ENCODE measurements at places on chromosomes 4 and X.

DNA sequence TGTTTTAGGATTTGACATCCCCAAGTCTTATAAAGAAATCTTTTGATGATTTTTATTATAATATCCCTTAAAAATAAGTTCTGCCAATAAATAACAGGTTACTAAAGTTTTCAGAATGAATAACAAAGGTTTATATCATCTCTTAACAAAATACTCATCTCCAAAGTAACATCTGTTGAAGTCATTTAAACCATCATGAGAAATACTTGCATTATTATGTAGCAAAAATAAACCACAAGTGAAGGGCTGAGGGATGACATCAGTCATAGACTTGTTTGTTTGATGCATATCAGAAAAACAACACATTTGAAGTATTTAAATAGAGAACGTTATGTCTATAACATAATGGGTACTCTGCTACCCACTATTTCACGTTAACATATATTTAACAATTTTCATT lies 114.9 kb downstream of the SPOCK3 start:
- no peak for DNase-seq

- no peak for DNase-seq
These were observed 136.9 kb upstream of the VCX start for GRCh38 chrX:7706032-7706431.

DNA sequence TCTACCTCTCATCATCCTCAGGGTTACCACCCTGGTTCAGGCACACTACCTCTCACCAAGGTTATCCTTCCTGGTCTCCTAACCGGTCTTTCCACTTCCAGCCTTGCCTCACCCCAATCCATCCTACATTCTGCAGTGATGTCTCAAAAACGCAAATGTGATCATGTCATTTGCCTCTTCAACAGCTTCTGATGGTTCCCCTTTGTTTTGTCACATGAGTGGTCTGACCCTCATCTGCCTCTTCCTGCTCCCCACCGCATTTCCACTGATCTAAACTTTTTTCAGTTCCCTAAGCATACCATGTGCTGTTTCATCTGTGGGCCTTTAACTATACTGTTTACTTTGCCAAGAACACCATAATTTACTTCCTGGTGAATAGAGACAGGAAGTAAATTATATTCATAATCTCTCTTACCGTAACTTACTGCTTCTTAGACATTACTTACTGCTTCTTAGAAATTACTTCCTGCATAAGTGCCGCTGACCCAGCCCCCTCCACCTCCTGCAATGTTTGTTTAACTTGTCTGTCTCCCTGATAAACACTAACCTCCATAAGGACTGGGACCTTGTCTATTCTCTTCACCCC lies 27.1 kb upstream of the NSUN7 start:
- no peak for DNase-seq

DNA sequence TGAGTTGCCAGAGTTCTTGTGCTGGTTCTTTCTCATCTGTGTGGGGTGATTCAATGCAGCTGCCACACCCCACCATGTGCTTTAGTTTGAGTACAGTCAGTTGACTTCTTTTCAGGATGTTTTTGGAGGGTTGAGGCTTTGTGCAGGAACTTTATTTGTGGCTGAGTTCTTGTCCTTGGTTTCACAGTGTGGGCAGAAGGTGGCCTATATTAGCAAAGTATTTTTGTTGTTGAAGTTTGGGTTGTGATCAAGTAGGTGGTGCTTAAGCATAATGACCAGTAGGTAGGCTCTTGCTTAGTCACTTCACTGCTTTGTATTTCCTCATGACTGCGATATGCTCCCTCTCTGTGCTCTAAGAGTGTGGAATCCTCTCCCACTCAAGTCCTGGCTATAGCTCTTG lies 80.3 kb downstream of the ARHGAP24 start:
- no peak for DNase-seq

GRCh38 chrX:151227627-151228026 lies 51.2 kb downstream of the GPR50 start:
- no peak for DNase-seq

DNA sequence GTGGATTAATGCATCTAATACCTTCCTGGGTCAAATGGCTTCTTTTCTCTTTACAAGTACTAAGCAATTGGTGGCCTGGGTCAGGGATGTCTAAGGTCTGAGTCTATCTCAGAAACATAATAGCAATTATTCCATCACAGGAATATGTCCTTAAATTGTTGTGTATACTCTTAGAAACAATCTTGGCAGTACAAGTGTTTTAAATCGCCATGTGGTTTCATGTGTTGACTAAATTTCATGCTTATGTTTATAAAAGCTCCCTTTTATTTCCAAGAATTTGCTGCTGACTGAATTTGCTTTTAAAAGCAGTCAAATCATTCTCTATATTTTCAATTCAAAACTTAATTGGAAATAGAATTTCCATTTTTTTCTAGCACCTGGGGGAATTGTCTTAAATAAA lies 125.3 kb upstream of the PACRGL start:
- no peak for DNase-seq

DNA sequence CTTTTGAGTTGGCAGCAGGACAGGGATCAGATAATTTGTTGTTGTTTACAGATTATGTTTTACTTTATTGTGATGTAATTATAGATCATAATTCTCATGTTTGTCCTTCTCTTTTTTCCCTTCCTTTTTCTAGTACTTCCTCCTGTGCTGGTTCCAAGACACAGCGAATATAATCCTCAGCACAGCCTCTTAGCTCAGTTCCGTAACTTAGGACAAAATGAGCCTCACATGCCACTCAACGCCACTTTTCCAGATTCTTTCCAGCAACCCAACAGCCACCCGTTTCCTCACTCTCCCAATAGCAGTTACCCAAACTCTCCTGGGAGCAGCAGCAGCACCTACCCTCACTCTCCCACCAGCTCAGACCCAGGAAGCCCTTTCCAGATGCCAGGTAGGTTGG lies 58.0 kb downstream of the SMAD1 start:
- no peak for DNase-seq

GRCh38 chrX:39969099-39969818 lies 128.5 kb downstream of the BCOR start:
- no peak for DNase-seq

- no peak for DNase-seq
These were observed 4.3 kb downstream of the STIM2 start for GRCh38 chr4:26864899-26865298.

DNA sequence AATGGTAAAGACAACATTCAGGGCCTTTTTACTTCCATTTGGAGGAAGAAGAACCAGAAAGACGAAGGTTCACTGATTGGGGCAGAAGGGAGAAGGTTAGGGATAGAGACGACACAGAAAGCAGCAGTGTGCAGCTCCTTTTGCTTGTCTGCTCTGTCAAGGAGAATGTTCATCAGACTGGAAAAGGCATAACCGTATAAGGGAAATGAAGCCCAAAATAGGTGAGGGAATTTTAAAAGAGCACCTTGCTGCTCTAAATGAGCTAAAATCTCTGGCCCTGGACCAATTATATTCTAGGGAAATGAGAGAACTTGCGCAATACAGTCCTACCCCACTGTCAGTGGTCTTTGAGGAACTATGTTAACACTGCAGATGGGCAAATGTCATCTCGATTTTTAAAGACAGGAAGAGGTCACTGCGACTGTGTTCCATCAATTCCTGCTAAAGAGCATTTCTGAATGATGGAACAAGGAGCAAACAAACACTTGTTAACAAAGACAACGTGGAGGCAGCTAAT lies 909.8 kb upstream of the FTHL17 start:
- no peak for DNase-seq

GRCh38 chr4:30716158-30716557 lies 4.0 kb upstream of the PCDH7 start:
- no peak for DNase-seq

- DNase-seq, result no peak
These were observed 39.2 kb downstream of the TSPAN5 start for GRCh38 chr4:98619180-98619579.

DNA sequence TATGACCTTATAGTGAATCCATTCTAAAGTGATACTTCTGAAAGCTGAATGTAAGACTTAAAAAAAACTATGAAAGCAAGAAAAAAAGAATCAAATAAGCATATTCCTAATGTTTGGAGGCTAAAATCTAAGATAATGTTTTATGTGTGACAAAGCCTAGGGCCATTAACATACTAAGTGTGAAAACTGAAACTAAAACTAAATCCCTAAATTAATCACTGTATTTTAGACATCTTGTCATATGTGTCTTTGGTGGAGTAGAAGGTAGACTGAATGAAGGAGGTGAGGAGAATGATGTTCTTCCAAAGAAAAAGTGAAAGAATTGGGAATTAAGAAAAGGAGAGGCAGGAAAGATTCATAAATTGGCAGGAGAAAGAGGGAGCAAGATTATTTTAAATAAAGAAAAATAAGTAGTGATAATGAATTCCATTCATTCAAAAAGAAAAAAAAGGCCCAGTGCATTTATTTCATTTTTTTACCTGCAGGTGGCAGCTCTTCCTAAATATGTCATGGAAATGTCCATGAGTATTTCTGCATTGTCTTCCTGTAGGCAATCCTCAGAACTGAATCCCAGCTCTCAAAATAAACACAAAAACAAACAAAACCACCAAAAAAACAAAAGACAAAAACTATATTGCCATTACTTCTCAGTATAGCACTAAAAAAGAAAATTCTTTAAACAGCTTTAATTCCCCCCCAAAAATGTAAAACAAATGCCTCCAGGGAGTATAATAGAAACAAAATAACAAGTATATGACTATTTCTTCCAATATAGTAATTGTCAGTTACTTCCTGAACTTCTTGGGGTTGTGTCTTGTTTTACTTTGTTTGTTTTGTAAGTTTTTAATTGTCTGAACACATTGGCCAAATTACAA lies 17.0 kb upstream of the AP1AR start:
- no peak for DNase-seq

DNA sequence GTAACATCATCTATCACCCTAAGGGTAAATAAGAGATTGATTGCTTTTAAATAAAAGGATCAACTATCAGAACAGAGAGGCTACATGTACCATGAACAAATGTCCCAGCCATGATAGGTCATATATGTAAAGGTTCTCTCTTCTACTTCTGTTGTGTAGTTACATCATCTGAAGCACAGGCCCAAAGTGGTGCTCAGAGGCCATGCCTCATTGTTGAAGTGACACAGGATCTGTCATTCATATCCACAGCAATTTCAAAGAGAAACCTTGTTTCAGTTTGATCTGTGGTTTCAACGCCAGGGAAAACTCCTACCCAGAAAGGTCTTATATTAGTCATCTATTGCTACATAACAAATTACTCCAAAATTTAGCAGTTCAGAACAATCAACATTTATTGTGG lies 269.2 kb upstream of the MAOA start:
- no peak for DNase-seq
